ENCODE measurements at places on chromosomes 5 and 9.

GRCh38 chr9:21661626-21662025 lies 140.8 kb upstream of the MTAP start:
- no peak for DNase-seq

- no peak for DNase-seq
Observed at GRCh38 chr5:111197523-111197922, 26.7 kb upstream of the CAMK4 start.

DNA sequence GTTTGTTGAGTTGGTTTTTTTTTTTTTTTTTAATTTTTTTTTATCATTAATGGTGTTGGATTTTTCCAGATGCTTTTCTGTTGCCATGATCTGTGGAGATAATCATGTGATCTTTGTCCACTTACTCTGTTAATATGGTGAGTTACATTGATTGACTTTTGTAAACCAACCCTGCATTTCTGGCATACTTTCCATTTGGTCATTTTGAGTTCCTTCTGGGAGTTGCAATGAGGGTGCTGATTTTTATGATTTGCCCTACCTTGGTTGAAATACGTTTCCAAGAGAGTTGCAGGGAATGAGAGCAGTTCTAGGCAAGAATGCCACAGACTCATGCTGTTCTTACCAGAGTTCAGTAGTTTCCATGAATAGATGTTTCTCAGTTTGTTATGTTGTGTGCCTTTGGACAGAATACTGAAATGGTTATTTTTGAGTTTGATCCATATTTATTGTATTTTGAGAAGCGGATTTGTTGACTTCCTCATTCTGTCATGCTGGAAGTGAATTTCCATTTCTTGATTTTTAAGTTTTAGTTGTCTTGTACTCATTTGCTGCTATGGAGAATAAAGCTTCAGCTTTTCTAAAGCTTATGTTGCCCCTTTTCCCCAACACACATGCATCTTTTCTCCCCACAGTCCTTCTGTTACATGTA lies 69.0 kb downstream of the SCAMP1 start:
- DNase-seq = no peak

GRCh38 chr9:79812507-79813257 lies 240.9 kb downstream of the TLE4 start:
- no peak for DNase-seq

DNA sequence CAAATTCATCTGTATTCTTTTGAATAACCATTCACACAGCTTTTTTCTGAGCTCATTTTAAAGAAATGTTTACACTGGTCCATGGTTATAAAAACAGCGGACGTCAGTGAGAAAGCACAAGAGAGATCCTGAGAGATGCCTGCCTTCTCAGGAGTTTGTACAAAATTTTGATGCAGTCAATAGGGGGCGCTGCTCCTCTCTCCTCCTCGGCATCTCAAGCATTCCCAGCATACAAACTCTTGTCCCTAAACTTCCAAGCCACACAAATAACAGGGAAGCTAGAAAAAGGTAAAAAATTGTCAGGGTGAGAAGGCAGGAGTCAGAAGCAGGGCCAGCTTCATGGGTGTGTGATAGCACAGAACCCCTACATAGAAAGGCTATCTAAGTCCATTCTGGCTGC lies 11.2 kb upstream of the CCDC152 start:
- DNase-seq = peak; percentile 9

DNA sequence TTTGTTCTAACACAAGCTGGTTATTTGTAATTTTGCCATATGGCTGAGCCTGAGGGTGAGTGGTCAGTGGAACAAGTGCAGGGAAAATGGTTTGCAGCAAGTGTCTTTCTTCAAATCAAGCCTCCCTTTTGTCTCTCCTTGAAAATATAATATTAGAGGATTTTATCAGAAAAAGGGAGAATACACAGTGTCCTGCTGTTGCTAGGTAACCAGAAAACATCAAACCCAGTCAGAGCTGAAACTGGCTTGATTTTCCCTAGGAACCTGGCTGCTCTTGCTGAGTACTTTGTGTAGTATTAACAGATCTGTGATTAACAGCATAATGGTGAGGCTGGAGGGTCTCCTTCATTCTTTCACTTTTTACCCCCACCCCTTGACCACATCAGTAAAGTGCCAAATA lies 314.0 kb downstream of the ARHGEF28 start:
- DNase-seq = no peak
